ENCODE measurements at places on chromosomes 12 and 14. TPM values are rescaled to one million over a fixed set of nuclear protein-coding genes. Genes with fewer than 3 reads are reported as not detected.
A peak's percentile ranks its signal among the peaks of the same experiment; 100 is the strongest.

GRCh38 chr12:57109207-57110103, 1.7 kb downstream of the STAT6 start:
- no peak for DNase-seq

DNA sequence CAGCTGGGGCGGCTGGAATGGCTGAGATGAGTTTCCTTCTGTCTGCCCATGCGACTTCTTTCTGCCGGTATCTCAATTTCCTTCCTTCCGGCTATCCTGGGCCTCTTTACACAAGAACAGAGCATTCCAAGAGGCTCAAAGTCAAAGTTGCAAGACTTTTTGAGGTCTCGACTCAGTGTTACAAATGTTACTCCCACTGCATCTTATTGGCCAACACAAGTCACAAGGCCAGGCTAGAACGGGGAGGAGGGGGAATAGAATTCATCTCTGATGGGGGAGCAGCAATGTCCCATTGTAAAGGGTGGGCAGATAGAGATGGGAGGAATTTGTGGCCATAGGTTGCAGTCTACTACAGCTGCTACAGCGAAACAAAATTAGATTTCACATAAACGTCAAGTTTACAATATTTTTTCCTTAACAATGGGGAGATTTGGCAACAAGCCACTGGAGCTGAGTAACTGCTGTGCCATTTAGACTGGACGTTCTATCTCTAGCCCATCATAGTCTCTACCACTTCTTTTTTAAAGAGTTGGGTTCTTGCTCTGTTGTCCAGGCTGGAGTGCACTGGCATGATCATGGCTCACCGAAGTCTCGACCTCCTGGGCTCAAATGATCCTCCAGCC, 9.5 kb upstream of the NYNRIN start:
- peak; percentile 32 for DNase-seq

GRCh38 chr12:46271863-46272262, 3.0 kb upstream of the SLC38A1 start:
- no peak for DNase-seq

DNA sequence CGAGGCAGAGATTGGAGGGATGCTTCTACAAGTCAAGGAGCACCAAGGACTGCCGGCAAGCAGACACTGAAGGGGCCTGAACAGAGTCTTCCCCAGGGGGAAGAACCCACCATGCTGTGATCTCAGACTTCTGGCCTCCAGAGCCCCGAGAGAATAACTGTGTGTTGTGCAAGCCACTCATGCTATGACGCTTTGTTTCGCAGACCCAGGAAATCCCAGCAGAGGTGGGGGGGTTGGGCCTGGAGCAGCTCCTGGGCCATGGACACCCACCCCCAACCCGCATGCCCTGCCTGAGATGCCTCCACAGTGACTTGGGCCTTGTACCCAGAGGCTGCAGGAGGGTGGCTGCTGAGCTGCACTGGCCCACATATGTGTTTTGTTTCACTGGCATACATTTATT, 31.2 kb downstream of the ARL6IP4 start:
- DNase-seq, result no peak

- DNase-seq, result no peak
Observed at GRCh38 chr12:1703771-1704722, 13.2 kb downstream of the ADIPOR2 start.

DNA sequence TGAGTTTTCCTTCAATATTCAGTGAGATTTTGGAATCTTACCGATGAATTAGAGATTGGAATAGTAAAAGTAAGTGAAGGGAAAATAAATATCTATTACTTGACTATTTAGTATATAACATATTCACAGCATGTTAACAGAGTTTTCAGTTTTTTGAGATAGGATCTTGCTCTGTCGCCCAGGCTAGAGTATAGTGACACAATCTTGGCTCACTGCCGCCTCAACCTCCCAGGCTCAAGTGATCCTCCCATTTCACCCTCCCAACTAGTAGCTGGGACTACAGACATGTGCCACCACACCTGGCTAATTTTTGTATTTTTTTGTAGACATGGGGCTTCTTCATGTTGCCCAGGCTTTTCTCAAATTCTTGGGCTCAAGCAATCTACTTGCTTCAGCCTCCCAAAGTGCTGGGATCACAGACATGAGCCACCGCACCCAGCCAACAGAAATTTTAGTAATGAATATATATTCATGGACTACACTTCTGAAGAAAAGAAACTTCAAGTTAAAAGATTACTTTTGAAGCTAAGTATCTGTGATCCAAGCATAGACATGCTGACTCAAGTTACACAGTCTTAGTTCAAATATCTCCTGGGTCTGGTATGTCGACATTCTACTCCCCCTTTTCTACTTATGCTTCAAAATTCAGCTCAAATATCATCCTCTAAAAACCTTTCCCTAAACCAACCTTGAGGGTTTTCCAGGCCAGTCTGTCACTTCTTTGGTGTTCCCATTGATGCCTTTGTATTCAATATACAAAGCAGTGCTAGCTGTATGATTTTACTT, 13.8 kb downstream of the UBE2N start:
- DNase-seq, result peak; percentile 26

DNA sequence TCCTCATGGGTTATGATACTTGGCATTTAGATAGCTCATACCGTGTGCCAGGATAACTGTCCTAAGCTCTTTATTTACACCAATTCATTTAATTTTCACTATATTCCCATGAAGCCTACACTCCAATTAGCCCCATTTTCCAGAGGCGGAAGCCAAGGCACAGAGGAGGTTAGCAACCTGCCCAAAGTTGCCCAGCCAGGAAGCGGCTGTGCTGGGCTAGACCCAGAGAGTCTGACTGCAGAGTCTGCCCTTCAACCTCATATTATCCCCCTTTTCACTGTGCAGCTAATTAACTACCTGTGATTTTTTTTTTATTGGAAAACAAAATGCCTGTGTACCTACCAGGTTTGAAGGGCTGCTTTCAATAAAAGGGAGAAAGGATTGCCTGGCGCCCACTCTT, 2.5 kb downstream of the RFLNA start:
- no peak for DNase-seq

GRCh38 chr12:16437926-16438325, 90.5 kb downstream of the MGST1 start:
- DNase-seq, result no peak

DNA sequence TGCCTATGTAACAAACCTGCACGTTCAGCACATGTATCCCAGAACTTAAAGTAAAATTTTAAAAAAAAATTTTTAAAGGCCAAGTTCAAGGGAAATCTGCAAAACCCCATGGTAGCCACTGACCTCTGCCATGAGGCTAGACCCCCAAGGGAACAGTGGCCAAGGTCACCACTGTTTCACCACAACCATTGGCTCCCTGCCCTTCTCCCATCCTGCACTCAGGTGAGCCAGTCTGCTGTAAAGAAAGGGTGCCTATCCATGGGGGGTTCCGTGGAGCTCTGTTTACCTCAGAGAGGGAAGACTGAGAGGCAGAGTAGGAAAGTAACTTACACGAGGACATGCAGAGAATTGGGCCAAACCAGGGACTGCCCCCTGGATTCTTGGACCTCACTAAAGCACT, 38.6 kb downstream of the VWF start:
- no peak for DNase-seq

Gene AACS
- total RNA-seq, result 31.9 TPM

- DNase-seq, result no peak
Observed at GRCh38 chr12:132186208-132186856, 42.1 kb downstream of the NOC4L start.

Gene KCNJ8
- 1.0 TPM for total RNA-seq

- DNase-seq, result no peak
Observed at GRCh38 chr14:76585616-76586015, 175.7 kb upstream of the VASH1 start.

DNA sequence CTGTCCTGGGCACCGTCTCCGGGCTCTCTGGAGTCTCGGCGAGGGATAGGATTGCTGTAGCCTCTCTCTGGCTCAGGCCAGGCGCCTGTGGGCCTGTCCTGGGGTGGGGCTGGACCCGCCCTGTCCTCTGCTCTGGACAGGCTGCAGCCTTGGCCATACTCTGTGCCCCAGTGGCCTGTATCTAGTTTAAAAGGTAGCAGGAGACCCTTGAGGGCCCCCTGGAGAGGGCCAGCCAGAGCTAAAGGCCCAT, 1.8 kb downstream of the KIF26A start:
- no peak for DNase-seq

- DNase-seq, result no peak
Observed at GRCh38 chr12:7892186-7892980, 19.7 kb upstream of the SLC2A14 start.

Gene SLC4A8
- total RNA-seq, result 4.2 TPM

Gene DCN
- total RNA-seq, result not detected

DNA sequence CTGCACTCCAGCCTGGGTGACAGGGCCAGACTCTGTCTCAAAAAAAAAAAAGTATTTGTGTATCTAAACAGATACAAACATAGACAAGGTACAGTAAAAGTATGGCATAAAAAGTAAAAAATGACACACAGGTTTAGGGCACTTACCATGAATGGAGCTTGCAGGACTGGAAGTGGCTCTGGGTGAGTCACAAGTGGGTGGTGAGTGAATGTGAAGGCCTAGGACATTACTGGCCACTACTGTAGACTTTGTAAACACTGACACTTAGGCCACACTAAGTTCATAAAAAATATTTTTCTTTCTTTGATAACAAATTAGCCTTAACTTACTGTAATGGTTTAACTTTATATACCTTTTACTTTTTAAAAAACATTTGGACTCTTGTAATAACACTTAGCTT, 38.0 kb upstream of the EIF5 start:
- DNase-seq, result peak; percentile 91

GRCh38 chr12:108551535-108551934, 9.4 kb downstream of the SART3 start:
- DNase-seq, result no peak

DNA sequence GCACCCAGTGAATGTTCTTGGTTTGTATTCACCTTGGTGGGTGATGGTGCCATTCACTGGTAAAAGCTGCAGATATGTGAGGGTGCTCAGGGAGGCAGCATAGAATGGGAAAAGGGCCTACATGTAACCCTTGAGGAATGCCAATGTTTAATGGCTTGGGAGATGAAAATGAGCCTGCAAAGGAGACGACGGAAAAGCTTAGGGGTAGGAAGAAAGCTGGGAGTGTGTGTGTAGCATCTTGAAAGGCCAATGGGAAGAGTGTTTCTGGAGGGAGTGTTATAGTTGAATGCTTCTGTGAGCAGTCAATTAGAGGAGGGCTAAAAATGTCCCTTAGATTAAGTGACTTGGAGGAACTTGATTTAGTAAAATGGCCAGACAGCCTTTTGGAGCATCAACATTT, 24.9 kb downstream of the PPM1A start:
- no peak for DNase-seq

- no peak for DNase-seq
Observed at GRCh38 chr14:47485421-47485820, 190.0 kb downstream of the MDGA2 start.

DNA sequence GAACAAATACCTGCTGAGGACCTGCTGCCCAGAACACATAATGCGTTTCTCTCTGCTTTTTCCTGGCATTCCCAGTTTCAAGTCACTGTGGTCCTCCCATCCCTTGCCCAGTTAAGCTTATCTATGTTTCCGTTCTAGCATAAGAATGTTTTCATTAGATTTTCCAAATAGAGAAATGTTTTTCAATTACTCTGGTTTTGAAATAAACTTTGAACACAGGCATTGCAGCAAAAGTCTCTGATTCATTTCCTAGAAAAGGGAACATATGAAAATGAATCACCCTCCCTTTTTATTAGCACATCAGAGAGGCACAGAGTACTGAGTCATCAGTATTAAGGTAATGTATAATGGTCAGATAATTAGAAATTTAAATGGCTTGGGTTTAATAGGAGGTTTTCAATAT, 201.1 kb upstream of the TMEM260 start:
- DNase-seq, result peak; percentile 75

DNA sequence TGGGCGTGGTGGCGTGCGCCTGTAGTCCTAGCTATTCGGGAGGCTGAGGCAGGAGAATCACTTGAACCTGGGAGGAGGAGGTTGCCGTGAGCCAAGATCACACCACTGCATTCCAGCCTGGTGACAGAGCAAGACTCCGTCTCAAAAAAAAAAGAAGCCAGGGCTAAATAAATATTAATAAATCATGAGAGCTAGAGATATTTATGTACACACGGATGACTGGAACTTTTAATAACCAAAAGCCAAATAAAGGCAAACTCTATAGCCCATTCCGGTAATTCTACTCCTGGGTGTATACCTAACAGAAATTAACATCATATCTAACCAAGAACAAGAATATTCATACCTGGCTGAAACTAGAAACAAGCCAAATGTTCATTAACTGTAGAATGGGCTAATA, 7.7 kb upstream of the TRAFD1 start:
- DNase-seq, result peak; percentile 96

DNA sequence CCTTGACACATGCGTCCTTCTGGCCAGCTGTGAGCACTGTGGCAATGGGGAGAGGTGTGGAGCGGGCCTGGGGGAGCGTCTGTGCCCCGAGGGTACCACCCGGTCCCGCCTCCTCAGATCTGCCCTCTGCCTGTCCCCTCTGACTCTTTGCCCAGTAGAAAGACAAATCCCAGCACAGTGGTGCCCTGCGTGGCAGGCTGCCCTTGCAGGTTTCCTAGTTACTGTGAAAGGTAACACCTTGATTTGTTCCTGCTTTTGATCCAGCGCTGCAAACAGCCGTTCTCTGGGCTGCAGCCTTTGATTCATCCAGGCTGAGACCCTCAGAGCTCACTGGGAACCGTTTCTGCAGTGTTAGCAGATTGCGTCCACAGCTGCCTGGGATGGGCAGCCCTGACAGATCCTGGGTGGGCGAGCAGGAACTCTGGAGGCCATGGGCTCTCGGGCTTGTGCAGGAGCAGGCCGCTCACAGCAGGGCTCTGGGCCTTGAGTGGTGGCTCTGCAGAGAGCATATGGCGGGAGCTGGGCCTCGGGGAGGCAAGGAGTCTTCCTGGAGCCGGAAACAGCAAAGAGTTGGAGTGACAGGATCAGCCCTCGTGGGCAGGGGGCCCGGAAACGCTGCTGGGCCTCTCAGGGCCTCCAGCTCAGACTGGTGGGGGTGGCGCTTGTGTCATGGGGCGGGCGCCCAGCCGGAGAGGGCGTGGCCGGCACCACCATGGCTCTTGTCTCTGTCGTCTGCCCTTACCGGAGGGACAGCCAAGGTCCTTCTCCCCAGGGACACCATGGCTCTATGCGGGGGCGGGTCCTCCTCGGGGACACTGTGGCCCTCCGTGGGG, 16.6 kb downstream of the FBRSL1 start:
- no peak for DNase-seq

Gene OR6C70
- not detected for total RNA-seq

DNA sequence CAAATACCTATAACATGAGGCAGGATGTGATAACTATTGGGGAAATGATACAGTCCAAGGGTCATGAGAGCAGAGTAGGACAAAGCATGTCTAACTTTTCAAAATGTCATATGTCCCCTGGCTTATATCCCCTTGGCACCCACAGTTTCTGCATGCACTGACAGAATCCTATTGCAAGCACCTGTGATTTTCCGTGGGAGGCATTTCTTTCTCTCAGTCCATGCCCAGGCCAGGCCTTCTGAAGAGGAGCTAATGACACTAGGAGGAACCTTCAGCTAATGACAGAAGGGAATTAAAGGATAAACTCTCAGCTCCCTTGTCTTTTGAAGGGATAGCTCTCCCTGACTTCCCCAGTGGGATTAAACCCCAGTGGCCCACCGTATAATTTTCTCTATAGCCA, 249.2 kb downstream of the TTC6 start:
- no peak for DNase-seq

GRCh38 chr14:26113911-26114640, 483.8 kb downstream of the NOVA1 start:
- DNase-seq, result no peak

GRCh38 chr14:105600939-105601359, 74.6 kb downstream of the TMEM121 start:
- no peak for DNase-seq

- peak; percentile 66 for DNase-seq
Observed at GRCh38 chr14:29144621-29145020, 378.0 kb downstream of the FOXG1 start.
